ENCODE measurements at places on chromosomes 5 and 9. TPM values are rescaled to one million over a fixed set of nuclear protein-coding genes. Genes with fewer than 3 reads are reported as not detected.

Gene SH3RF2
- 3.1 TPM for total RNA-seq

Gene CARTPT
- not detected for total RNA-seq

Gene EPB41L4A
- 0.07 TPM for total RNA-seq

Gene SLC36A2
- total RNA-seq = not detected

Gene LHX2
- total RNA-seq = not detected

Gene GOLM1
- 0.20 TPM for total RNA-seq

Gene NUTM2G
- total RNA-seq = not detected
